ENCODE measurements at places on chromosomes 12 and 14.

DNA sequence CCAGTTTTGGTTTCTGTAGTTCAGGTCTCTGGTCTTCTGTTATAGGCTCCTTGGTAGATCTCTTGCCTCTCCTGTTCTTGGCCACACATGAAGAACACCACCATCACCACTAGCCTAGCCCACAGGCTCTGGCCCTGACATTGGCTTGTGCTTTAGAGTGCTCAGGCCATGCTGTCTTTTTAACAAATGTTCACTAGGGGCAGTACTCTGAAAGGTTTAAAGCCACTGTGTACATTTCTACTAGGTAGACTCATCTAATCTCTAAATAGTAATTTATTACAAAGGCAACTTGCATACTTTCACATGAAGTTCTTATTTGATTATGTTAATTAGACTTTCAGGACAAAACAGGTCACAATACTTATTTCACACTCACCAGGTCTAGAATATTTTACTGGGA, 38.3 kb downstream of the PDE6H start:
- no peak for DNase-seq

DNA sequence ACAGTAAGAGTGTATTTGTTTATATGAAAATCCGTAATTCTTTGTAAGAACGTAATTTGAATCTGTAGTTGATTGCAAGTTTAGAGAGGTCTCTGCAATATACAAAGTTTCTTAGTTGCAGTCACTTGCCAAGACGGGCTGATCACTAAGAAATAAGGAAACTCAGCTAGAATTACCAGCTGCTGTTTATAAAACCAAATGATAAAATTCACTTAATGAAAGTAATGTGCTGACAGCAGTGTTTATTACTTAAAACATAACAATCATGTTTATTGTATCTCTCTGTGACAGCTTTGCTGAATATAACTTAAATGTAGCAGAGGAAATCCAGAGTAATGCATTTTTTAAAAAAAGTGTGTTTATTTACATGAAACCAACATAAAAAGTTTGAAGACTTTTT, 31.2 kb downstream of the SRGAP1 start:
- DNase-seq = no peak

DNA sequence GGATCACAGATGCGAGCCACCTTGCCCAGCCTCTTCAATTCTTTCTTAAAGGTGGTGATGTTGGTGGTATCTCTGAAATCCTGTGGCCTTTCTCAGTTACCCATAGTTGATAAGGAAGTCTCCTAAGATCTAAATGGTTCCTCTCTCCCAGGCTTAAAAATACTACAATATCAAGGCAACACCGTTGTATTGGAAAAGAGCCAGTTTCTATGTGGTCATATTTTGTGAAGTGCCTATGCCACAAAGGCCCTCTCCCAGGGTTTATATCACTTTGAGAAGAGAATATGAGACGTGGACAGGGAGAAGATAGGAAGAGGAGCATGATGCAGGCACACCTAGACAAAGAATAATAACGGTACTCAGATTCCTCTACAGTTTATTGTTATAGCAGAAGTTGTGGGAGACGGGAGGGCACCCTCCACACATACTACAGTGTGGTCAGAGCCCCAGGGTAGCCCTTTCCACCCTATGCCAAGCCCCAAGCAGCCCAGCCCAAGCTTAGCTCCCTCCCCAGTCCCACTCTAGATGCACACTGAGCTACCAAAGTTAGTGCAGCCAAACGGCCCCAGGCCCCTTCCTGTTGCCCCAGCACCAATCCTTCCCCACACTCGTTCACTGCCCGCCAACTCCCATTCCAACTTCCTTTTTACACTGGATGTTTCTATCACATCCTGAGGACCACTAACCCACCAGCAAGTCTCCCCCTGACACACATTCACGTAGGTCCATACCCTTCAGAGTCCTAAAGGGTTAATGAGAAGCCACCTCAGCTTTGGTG, 8.3 kb downstream of the NDRG2 start:
- DNase-seq = no peak

- DNase-seq = peak; percentile 57
These were observed 8.5 kb downstream of the RARG start for GRCh38 chr12:53223389-53224060.

GRCh38 chr12:57839996-57840395, 6.5 kb downstream of the CTDSP2 start:
- no peak for DNase-seq

DNA sequence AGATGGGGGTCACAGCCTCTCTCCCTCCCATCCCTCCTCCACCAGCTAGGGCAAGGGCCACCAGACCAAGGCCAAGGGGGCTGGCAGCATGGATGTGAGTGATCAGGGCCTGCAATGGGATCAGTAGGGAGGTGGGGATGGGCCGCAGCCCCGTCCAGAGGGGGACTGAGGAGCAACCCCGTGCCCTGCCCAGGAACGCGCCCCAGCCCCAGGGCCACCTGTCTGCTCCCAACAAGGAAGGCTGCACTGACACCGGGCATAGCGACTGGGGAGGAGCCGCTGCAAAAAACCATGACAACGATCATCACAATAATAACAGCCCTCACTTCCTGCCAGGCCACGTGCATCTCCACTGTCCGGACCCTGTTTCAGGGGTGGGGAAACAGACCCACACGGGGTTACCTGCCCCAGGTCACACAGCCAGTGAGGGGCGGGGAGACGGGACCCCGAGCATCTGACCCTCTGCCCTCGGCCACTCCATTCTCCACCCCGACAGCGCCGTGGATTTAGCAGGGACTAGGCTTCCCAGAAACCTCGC, 24.3 kb downstream of the NCOR2 start:
- no peak for DNase-seq

GRCh38 chr12:130247634-130248237, 85.5 kb downstream of the FZD10 start:
- no peak for DNase-seq

GRCh38 chr12:51450333-51450732, 25.7 kb downstream of the SLC4A8 start:
- no peak for DNase-seq

DNA sequence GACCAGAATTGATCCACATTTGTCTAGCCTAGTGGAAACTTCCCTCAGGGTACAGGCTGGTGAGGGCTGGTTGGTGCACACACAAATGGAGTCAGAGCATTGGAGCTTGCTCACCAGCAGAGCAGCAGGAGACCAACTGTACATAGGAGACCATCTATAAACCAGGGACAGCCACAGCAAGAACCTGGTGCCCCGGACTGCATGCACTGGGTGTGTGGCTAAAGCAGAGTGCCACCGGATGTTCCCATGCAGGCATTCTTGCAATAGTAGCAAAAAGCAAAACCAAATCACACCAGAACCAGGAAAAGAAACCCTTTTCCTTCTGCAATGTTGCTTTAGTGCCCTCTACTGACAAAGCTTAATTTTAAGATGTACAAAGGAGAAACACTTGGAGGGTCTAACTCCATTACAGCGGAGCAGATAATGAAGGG, 136.4 kb downstream of the MDGA2 start:
- peak; percentile 37 for DNase-seq

GRCh38 chr12:6612652-6613014, 5.5 kb upstream of the CHD4 start:
- DNase-seq = no peak

GRCh38 chr14:51860164-51860824, at the start of gene GNG2:
Gene GNG2 (plus strand): TSS chr14:51860612. CDS start chr14:51950679, 90,067 bp downstream.
- peak; percentile 66 for DNase-seq

GRCh38 chr14:98927986-98928385, 344.0 kb downstream of the BCL11B start:
- no peak for DNase-seq

DNA sequence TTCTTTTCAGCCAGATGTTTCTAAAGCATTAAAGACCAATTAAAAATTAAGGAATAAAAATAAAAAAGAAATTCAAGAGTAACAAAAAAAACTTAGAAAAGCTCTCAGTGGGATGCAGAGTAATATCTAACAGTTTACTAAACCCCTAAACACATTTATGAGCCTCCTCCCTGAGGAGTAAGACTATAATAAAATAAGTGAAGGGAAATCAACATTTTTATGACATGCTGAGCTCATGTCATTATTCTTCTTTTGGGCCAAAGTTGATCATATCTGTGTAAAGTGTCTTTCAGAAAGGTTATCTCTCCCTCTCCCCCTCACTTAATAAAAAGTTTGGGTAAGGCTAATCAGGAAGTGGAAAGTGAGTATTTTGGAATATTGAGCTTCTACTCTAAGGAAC, 122.1 kb downstream of the MYRFL start:
- no peak for DNase-seq

- DNase-seq = no peak
These were observed 96.2 kb upstream of the CPM start for GRCh38 chr12:69028941-69029729.

DNA sequence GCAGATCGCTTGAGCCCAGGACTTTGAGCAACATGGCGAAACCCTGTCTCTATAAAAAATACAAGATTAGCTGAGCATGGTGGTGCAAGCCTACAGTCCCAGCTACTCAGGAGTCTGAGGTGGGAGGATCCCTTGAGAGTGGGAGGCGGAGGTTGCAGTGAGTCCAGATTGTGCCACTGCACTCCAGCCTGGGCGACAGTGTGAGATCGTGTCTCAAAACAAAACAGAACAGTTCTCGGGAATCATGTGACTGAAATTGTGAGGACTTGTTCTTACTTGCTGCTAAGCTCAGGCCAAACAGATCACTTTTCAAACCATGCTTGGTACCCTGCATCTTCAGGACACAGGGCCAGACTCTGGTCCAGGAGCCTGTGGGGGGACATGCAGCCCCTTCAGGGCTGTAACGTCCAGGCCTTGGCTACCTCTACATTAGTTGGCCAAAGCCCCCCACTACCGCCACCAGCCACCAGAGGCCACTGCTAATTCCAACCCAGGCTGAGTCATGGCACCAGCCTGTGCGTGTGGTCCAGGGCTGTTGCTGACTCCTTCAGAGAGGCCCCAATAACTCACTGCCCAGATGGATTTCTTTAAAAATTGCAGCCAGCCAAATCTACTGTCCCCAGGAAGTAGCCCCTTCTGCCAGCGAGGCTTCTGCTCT, 33.4 kb upstream of the SYNDIG1L start:
- DNase-seq = no peak

DNA sequence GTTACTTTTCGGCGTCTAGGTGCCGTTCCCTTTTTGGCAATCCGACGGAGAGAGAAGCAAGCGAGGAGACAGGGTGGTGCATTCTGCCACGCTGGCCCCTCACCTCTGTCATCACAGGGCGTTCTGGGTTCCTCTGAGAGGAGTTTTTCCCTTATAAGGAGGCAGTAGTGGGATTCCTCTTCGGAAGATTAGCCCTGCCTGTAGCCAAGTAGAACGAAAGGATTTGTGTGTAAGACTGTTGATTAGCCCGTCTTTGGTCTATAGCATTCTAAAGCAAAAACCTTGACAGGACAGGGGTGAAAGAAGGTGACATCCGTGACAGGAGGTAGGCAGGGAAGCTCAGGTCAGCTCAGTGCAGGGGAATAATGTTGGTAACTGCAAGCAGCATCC, 9.1 kb upstream of the NEMF start:
- DNase-seq = peak; percentile 78

GRCh38 chr12:76216585-76217472, 131.4 kb downstream of the BBS10 start:
- DNase-seq = no peak

GRCh38 chr14:87883750-87884149, 109.2 kb downstream of the GALC start:
- DNase-seq = no peak

GRCh38 chr12:123757561-123757960, 4.5 kb upstream of the DNAH10 start:
- no peak for DNase-seq

DNA sequence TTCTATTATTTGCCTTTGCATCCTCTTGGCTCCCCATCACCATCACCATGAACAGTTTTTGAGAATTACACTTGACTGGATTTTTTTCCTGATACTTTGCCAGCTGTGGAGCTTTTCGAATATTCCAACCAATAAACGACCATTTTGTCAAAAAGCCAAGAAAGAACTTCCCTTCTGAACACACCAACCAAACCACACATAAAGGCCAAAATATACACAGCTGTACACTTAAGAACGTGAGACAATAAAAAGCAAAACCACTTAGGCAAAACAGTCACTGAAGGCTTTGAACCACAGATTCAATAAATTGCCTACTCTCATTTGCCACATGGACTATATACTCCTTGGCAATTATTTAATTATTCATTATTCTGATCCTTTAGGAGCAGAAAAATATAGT, 1.1 kb downstream of the C14orf93 start:
- no peak for DNase-seq

- no peak for DNase-seq
These were observed 30.7 kb downstream of the DGLUCY start for GRCh38 chr14:91144425-91145145.

DNA sequence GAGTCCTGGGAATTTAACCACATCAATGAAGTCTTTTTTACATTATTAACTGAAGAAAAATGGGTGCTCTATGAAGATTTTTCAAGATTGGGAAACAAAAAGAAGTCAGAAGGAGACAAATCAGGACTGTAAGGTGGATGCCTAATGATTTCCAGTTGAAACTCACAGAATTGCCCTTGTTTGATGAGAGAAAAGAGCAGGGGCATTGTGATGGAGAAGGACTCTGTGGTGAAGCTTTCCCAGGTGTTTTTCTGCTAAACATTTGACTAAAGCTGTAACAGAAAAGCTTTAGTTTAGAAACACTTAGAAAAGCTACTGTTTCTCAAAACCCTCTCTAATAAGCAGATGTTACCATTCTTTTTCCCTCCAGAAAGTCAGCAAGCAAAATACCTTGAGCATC, 5.8 kb downstream of the IRAK4 start:
- DNase-seq = no peak

DNA sequence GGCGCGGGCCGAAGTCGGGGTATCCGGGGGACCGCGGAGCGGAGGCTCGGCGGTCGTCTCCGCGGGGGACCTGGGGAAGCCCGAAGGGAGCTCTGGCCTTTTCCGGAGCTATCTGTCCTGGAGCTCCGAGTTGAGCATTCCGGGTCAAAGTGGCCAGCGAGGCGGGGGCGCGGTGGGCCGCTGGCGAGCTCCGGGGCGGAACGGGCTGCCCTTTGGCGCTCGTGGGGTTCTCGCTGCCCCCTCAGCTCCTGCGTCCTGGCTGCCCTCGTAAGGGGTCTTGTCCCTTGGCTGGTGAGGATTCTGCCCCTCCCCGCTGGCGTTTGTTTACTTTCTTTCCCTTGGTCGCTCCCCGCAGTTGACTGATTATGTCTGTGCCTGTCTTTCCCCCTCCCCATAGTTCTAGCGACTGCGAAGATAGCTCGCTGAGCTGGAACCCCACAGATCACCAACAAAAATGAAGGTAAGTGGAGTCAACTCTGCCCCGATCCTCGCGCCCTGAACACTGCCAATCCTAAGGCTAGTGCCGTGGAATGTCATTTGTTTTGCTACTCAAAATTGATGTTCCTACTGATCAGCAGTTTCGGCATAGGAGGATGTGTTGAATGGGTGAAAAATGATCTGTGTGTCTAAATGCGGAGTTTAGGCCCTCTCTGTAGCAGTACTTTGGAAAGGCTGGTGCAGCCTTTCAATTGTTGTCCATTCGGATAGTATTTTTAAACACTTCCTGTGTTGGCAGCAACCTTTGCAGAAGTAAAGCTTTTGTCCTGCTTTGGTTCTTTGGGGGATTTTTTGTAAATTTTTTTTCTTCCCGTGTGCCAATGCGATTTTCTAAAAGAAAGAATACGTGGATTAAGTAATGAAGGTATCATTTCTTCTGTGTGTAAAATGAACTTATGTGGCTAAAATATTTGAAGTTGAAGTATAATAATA, 1.3 kb downstream of the ARID4A start:
- peak; percentile 22 for DNase-seq

GRCh38 chr14:97848317-97848980, 1051.3 kb downstream of the VRK1 start:
- no peak for DNase-seq

All from midbrain (tissue), 1 donor.